ENCODE measurements at places on chromosomes 12 and 14. TPM values are rescaled to one million over a fixed set of nuclear protein-coding genes. Genes with fewer than 3 reads are reported as not detected.

The EXOC3L4 gene
- not detected for total RNA-seq

The TPPP2 gene
- total RNA-seq = not detected

The ITFG2 gene
- 16.5 TPM for total RNA-seq

The SLC2A13 gene
- 12.9 TPM for total RNA-seq

The GPD1 gene
- total RNA-seq = 0.44 TPM

The KIF5A gene
- 0.26 TPM for total RNA-seq

The RAB3IP gene
- 2.1 TPM for total RNA-seq

The ABHD12B gene
- total RNA-seq = not detected

The MAPK1IP1L gene
- total RNA-seq = 14.1 TPM

The CEBPE gene
- total RNA-seq = not detected

The SLC24A4 gene
- total RNA-seq = not detected

The RFLNA gene
- 1.3 TPM for total RNA-seq

The MAP1LC3B2 gene
- 0.53 TPM for total RNA-seq

The SLC25A47 gene
- total RNA-seq = not detected

The GALNT8 gene
- total RNA-seq = not detected

The SLC6A15 gene
- total RNA-seq = 0.13 TPM

The NDRG2 gene
- total RNA-seq = 0.40 TPM

The RIN3 gene
- 2.7 TPM for total RNA-seq

The SYNDIG1L gene
- not detected for total RNA-seq

The NAV3 gene
- total RNA-seq = 55.8 TPM

The P2RX7 gene
- 2.2 TPM for total RNA-seq

The CKB gene
- 14.2 TPM for total RNA-seq

The OAS2 gene
- 12.3 TPM for total RNA-seq

The CCDC184 gene
- 0.53 TPM for total RNA-seq

The ATP23 gene
- total RNA-seq = 5.2 TPM

The SPTSSA gene
- total RNA-seq = 16.5 TPM

The RAD9B gene
- 1.2 TPM for total RNA-seq

The TAS2R20 gene
- total RNA-seq = 1.8 TPM

The KLRB1 gene
- not detected for total RNA-seq

The MCRS1 gene
- 53.6 TPM for total RNA-seq

The CLEC9A gene
- total RNA-seq = not detected

The EGLN3 gene
- 0.06 TPM for total RNA-seq

The GYS2 gene
- not detected for total RNA-seq

The SOX5 gene
- total RNA-seq = 6.8 TPM

The ZNF410 gene
- total RNA-seq = 71.6 TPM

The SPX gene
- 0.25 TPM for total RNA-seq

The SMIM41 gene
- 0.13 TPM for total RNA-seq

The SELPLG gene
- 1.7 TPM for total RNA-seq

The NKX2-1 gene
- total RNA-seq = not detected

The C14orf132 gene
- 8.2 TPM for total RNA-seq

The IL26 gene
- total RNA-seq = not detected

The LHX5 gene
- not detected for total RNA-seq

The B4GALNT1 gene
- total RNA-seq = 1.5 TPM

The C12orf54 gene
- total RNA-seq = not detected

The RHEBL1 gene
- 0.40 TPM for total RNA-seq

The OR6C2 gene
- not detected for total RNA-seq

The CCDC177 gene
- total RNA-seq = not detected

The FAM222A gene
- 0.13 TPM for total RNA-seq

The PRICKLE1 gene
- total RNA-seq = 3.0 TPM

The IL25 gene
- not detected for total RNA-seq

The SMCO2 gene
- total RNA-seq = 0.13 TPM

The ST8SIA1 gene
- 1.2 TPM for total RNA-seq

Data from aortic smooth muscle cell (primary cell).